ENCODE measurements at places on chromosomes 6 and 20.

DNA sequence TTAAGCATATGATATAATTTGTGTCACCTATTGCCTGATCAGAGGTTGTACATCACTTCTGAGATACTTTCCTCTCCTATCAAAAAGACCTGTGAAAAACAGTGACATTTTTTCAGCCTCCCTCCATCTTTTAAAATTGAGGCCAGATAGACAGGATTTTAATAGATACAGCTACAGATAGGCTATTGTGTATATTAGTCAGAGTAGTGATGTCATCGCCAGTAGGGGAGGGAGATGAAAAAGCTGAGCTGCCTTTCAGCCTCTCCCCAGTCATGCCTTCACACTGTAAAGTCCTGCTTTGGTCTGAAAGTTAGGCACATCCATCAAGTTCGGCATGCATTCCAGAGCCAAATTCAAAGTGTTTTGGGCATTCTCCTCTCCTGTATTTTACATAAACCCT is 7.9 kb upstream of the PABPC1L start:
- DNase-seq, result no peak

DNA sequence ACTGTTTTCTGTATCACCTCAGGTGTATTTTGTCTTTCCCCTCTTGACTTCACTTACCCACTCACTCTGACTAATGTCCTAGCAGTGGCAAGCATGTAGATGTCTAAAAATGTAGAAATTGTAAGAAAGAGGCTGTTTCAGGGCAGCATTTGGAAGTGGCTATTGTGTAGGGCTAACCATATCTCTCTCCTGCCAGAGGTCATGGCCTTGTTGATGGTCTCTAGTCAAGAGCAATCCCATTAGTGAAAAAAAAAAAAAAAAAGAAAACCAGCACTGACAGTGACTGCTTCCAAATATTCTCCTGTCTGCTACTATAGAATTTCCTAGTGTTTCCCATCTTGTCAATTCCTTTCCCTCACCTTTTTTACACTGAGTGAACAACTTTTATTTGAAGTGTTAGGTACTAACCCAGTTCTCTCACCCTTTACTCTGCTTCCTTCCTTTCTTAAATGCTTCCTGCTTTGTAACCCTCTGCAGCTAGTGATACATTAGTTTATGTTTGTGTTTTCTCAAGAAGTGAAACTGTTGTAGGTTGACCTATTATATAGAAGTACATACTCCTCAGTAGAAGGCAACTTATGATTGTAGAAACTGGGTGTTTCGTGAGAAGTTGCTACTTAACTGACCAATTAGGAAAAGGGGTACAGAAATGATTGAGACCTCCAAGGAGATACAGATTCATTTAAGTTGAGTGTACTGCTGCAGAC is 174.1 kb upstream of the PTPRK start:
- no peak for DNase-seq

DNA sequence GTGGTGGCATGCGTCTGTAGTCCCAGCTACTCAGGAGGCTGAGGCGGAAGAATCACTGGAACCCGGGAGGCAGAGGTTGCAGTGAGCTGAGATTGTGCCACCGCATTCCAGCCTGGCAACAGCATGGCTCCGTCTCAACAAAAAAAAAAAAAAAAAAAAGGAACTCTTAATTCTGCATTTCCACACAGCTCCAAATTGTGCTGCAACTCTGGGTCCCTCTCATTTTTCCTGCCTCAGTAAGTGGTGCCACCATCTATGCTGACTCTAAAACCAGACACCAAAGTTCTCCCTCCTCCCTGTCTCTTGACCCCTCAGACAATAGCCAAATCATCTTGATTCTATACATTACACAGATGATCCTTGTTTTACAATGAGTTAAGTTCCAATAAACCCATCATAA is 133.9 kb downstream of the BTBD9 start:
- DNase-seq, result no peak

DNA sequence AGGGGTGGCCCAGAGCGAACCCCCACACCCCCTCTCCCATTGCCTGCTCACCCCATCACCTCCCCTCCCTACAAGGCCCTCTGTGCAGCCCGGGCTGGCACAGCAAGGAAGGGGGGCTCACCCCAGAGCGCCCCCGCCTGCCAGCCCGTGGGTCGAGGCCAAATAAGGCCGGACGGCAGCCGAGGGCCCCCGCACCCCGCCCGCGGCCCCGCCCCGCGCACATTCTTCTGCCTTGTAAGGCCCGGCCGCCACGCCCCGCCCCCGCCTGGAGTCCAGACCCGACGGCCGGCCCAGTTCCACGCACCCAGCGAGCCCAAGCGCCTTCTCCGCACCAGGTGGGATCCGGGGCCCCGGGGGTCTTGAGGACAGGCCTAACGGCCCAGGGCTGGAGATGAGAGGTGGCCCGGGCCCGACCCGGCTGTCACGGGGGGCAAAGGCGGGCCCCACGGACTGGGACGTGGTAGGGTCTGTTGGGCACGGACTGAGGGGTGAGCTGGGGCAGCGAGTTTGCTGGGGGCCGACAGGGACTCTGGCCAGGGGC is at the start of gene MYL9:
Gene MYL9 (plus strand): TSS at position 293 of the 541 bp plus-strand sequence. CDS start 3,366 bp downstream, outside the sequence.
- DNase-seq, result no peak

DNA sequence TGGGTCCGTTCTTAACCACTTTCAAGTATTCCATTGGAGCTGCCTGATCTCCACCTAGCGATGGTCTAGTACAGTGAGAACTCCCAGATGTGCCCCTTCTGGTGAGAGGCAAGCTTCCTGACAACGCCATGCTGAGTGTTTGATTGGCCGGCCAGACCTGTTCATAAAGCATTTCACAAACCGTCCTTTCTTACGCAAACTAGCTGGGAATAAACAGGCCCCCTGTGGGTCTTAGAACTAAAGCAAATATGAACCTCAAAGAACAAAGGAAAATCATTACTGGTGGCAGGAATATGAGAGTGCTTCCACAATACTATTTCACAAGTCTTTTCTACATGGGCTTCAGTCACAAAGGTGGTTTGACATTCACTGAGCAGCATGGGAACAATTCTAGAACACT is 15.6 kb upstream of the GCNT2 start:
- DNase-seq, result no peak

GRCh38 chr6:30202366-30202765 is 10.8 kb downstream of the TRIM26 start:
- no peak for DNase-seq

GRCh38 chr6:53189554-53189953 is 40.9 kb upstream of the GCM1 start:
- DNase-seq, result no peak

GRCh38 chr6:157865249-157865648 is 42.2 kb downstream of the SNX9 start:
- no peak for DNase-seq
